ENCODE measurements at places on chromosomes 3 and 15.

- DNase-seq = no peak
These were observed 3.3 kb downstream of the MME start for GRCh38 chr3:155083313-155083905.

DNA sequence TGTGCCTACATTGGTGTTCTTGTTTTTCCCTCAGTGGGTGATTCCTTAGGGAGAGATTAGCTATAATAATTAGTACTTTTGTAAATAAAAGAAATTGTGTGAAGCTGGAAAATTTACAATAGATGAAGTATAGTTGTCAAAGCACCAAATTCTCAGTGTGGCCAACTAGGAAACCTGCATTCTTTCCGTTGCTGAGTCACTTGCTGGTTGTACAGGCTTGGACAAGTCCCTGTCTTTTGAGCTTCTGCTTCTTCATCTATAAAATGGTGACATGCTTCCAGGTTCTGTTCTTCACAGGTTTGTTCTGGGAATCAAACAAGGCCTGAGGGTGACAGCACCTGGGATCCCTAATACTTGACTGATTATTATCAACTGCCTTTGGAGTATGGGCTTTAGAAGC is 184.1 kb upstream of the HES1 start:
- DNase-seq = no peak

DNA sequence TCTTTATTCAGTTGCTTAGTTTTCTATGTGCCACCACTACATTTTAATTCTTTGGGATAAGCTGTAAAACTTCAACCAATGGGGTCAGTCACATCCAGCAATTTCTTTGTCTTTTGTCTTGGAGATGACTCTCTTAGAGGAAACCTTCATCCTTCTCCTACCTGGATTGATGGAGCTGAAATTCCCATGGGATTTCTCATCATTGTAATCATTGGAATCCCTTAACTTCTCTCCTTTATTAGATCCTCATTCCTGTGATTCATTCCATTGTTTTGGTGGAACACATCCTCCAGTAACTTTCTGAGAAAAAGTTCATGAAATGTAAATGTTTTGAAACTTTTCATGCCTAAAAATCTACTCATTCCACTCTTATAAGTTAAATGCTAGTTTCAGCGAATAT is 9.6 kb upstream of the PLOD2 start:
- DNase-seq = no peak

- DNase-seq = no peak
These were observed 69.0 kb upstream of the CCDC80 start for GRCh38 chr3:112709911-112710310.

DNA sequence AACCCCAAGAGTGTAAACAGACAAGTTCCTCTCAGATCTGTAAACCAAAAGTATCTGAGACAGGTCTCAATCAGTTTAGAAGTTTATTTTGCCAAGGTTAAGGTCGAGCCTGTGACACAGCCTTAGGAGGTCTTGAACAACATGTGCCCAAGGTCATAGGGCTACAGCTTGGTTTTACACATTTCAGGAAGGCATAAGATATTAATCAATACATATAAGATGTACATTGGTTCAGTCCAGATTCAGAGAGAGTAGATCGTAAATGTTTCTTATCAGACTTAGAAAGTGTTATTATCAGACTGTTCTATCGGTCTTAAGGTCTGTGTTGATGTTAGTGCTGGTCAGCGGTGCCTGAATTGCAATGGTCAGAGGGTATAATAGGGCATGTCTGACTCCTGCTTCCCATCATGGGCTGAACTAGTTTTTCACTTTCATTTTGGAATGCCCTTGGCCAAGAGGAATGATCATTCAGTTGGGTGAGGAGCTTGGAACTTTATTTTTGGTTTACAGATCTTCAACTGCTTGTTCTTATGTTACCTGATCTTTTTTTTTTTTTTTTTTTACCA is 27.0 kb upstream of the MFGE8 start:
- no peak for DNase-seq
